Activated CD4-positive, alpha-beta memory T cell treated with anti-CD3 and anti-CD28 coated beads for 36 hours (primary cell): ENCODE measurements at places on chromosomes 1 and 21. TPM values are rescaled to one million over a fixed set of nuclear protein-coding genes. Genes with fewer than 3 reads are reported as not detected.

CHRNB2 gene
- not detected for total RNA-seq

JUN gene
- total RNA-seq: 13.2 TPM

TMEM82 gene
- not detected for total RNA-seq

ZP4 gene
- total RNA-seq: not detected

LCK gene
- total RNA-seq: 224 TPM

GRCh38 chr1:180271272-180272255, 41.5 kb downstream of the LHX4 start:
- H3K4me1 ChIP-seq: no peaks in the 10 kb centered on the region
- no peak overlapping the region for H3K4me3 ChIP-seq
- H3K27me3 ChIP-seq: no peaks in the 10 kb centered on the region
- peaks cover 11% of the 10 kb centered on the region for H3K36me3 ChIP-seq
- no peak for DNase-seq
- H3K27ac ChIP-seq: no peak overlapping the region

DNA sequence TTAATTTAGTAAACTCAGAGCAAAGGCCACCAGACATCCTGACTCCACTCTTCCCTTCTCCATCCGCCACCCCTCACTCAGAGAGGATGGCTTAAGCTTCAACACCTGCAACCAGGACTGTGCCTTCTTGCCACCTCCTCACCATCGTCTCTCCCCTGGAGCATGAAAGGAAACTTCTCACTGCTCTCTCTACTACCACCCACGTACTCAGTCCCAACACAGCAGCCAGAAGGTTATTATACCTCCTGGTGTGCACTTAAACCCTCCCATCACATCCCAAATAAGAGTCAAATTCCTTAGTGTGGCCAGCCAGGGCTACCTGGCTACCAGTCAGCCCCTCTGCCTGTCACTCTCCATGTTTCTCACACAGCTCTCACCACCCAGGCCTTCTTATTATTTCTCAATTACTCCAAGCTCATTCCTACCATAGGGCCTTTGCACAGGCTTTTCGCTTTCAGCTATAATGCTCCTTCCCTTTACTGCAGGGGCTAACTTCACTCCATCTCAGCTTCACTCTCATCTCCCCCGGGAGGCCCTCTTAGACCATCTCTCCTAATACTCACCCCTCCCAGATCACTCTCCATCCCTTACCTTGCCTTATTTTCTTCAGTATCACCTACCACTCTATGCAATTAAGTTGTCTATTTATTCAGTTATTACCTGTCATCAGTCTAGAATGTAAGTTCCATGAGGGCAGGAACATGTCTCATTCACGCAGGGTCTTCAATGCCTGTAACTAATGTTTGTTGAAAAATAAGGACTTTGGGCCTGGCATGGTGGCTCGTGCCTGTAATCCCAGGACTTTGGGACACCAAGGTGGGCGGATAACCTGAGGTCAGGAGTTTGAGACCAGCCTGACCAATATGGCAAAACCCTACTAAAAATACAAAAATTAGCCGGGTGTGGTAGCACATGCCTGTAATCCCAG, 137.5 kb downstream of the TOMM20 start:
- no peaks in the 10 kb centered on the region for H3K27me3 ChIP-seq
- no peaks in the 10 kb centered on the region for H3K36me3 ChIP-seq
- H3K4me1 ChIP-seq: peaks cover 57% of the 10 kb centered on the region
- peak overlapping the region; percentile 76 for H3K27ac ChIP-seq

GRCh38 chr1:109113590-109114341, at the start of gene ELAPOR1:
TSS of gene ELAPOR1 (plus strand) at chr1:109114115. CDS start at chr1:109114184, 69 bp downstream.
- no peaks in the 10 kb centered on the region for H3K36me3 ChIP-seq
- DNase-seq: peak; percentile 90
- peaks cover 37% of the 10 kb centered on the region for H3K4me1 ChIP-seq
- peak within 1 kb of the TSS; percentile 80 for H3K4me3 ChIP-seq
- H3K27ac ChIP-seq: peak within 1 kb of the TSS; percentile 64

GRCh38 chr1:113965703-113966412, 13.4 kb upstream of the OLFML3 start:
- peaks cover 1% of the 10 kb centered on the region for H3K4me1 ChIP-seq
- no peak overlapping the region for H3K27ac ChIP-seq

DNA sequence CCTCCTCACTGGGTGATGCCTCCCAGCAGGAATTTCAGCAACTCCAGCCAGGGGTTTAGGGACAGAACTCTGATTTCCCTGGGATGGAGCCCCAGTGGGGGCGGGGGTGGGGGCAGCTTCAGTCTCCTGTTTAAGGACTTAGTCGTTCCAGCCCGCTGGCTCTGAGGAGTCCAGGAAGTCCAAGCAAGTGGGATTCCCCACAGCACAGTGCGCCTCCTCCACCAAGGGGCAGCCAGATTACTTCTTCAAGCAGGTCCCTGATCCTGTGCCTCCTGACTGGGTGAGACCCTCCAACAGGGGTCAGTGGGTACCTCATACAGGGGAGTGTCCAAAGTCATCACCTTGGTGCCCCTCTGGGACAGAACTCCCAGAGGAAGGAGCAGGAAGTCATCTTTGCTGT, 1438.4 kb upstream of the B3GALT2 start:
- H3K27ac ChIP-seq: no peak overlapping the region
- no peaks in the 10 kb centered on the region for H3K27me3 ChIP-seq
- H3K36me3 ChIP-seq: no peaks in the 10 kb centered on the region
- H3K4me3 ChIP-seq: no peak overlapping the region
- no peak for DNase-seq

DNA sequence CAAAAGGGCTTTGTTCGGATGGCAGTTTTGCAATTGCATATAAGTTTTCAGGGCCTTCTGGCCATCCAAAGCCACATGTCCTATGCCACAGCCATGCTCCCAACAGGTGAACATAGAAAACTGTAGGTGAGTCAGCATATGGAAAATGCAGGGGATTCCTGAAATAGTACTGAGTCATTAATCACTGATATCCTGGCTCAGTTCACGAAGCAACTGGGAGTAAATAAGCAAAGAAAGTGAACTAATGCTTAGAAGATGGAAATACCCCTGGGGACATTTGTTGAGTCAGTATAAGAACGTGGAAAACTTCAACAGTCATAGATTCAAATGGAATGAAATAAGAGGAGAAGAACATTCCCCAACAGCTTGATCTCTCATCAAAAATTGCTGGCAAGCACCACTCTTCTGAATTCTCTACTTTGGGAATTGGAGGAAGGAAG, 148.9 kb upstream of the RUNX1 start:
- peaks cover 2% of the 10 kb centered on the region for H3K27me3 ChIP-seq
- H3K27ac ChIP-seq: no peak overlapping the region
- no peak overlapping the region for H3K4me3 ChIP-seq
- no peak for DNase-seq
- no peaks in the 10 kb centered on the region for H3K36me3 ChIP-seq

DNA sequence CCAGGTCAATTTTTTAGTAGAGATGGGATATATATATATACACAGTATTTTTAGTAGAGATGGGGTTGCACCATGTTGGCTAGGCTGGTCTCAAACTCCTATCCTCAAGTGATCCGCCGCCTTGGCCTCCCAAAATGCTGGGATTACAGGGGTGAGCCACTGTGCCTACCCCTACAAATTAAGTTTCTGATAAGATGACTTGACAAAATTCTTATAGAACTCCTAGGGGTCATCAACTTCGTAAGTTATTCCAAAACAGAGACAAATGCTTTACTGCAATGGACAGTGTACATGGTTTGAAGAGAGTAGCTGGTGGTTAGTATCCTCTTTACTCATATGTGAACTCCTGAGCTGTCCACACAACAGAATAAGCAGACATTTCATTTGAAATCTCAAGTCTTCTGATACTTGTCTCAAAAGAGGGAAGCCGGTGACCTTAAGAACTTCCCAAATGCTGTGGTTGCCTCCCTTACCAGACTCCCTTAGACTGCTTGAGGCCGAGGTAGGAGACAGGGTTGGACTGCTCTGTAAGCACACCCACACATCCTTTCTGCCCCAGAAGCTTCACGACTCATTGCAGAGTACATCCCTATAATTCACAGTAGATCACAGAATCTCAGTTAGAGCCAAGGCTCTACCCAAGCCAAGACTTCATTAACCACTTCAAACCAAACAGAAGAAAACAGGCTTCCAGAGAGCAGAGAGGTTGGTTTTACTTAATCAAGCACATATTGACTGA, 244.1 kb upstream of the IRF2BP2 start:
- DNase-seq: no peak
- H3K4me3 ChIP-seq: no peak overlapping the region
- peaks cover 33% of the 10 kb centered on the region for H3K4me1 ChIP-seq
- no peak overlapping the region for H3K27ac ChIP-seq
- no peaks in the 10 kb centered on the region for H3K36me3 ChIP-seq
- H3K27me3 ChIP-seq: no peaks in the 10 kb centered on the region

DNA sequence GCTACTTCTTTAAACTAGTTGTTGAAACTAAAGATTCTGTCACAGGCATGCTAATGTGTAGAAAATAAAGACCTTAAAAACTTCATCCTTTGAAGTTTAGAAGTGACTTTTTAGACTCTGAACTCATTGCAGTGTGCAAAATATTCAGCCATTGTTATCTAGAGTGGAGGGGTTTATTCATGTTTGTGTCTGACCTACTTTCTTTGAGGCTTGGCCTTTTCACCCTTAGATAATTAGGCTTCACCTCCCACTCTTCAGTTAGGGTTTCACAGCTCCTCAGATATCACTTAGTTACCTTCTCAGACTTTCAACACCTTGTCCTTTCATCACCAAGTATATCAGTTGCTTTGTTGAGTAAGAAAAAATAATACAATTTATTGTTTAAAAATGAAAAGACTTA, 75.9 kb downstream of the IVNS1ABP start:
- no peaks in the 10 kb centered on the region for H3K27me3 ChIP-seq
- H3K36me3 ChIP-seq: no peaks in the 10 kb centered on the region
- DNase-seq: no peak
- H3K4me1 ChIP-seq: peaks cover 32% of the 10 kb centered on the region

DNA sequence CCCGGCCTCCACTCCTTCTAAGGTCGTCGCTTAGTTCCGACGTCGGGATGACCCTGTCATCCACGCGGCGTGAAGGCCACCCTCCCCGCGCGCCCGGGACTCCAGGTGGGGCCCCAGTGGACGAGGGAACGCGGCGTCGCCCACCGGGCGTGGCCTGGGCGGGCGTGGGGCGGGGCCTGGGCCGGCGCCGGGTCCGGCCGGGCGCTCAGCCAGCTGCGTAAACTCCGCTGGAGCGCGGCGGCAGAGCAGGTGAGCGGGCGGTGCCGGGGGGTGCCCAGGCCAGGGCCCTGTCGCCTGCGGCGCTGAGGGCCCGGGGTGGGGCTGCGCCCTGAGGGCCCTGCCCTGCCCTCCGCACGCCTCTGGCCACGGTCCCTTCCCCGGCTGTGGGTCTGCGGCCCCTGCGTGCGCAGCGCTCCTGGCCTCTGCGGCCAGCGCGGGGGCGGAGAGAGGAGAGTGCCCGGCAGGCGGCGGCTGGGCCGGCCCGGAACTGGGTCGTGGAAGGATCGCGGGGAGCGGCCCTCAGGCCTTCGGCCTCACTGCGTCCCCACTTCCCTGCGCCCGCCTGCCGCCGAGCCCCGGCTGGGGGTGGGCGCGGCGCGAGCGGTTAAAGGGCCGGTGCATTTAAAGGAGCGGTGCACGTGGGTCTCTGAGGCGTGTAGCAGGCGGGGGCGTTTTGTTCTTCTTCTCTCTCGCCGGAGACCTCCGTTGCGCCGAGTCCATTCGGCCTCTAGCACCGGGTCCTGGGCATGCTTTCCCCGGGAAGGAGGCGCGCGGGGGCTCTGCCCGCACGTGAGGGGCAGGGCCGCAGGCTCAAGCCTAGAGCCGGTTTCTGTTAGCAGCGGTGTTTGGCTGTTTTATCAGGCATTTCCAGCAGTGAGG, at the start of gene PSEN2:
Gene PSEN2, plus strand, starts transcription at position 216 of the 879 bp plus-strand sequence. CDS start 11,292 bp downstream, outside the sequence.
- H3K27me3 ChIP-seq: peaks cover 23% of the 10 kb centered on the region
- peak; percentile 77 for DNase-seq
- no peaks in the 10 kb centered on the region for H3K36me3 ChIP-seq
- peaks cover 12% of the 10 kb centered on the region for H3K4me1 ChIP-seq
- H3K27ac ChIP-seq: no peak within 1 kb of the TSS
- H3K4me3 ChIP-seq: peak within 1 kb of the TSS; percentile 68

- H3K4me3 ChIP-seq: no peak overlapping the region
- no peaks in the 10 kb centered on the region for H3K27me3 ChIP-seq
- H3K27ac ChIP-seq: no peak overlapping the region
- peaks cover 26% of the 10 kb centered on the region for H3K36me3 ChIP-seq
- no peak for DNase-seq
These were observed 85.2 kb downstream of the KIF1B start for GRCh38 chr1:10295481-10296085.

GRCh38 chr1:170662561-170663403, 1.1 kb upstream of the PRRX1 start:
- no peaks in the 10 kb centered on the region for H3K36me3 ChIP-seq
- peaks cover 75% of the 10 kb centered on the region for H3K27me3 ChIP-seq
- DNase-seq: no peak

GRCh38 chr1:1074631-1075147, 583 bp upstream of the RNF223 start:
- H3K4me3 ChIP-seq: no peak overlapping the region
- no peak overlapping the region for H3K27ac ChIP-seq
- DNase-seq: no peak
- peaks cover 5% of the 10 kb centered on the region for H3K4me1 ChIP-seq
- H3K36me3 ChIP-seq: no peaks in the 10 kb centered on the region

DNA sequence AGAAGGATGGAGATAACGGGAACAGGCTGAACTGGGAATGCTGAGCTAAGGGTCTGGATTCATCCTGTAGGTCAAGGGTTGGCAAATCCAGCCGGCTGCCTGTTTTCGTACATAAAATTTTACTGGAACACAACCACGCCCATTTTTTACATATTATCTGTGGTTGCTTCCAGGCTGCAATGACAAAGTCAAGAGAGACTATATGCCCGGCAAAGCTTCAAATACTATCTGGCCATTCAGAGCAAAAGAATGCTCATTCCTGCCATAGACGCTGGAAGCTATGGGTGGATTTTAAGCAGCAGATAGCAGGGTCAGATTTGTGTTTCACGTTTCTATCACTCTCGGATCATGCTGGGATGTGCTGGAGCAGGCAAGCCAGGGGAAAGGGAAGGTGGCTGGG, 137.9 kb upstream of the EDN2 start:
- H3K4me1 ChIP-seq: peaks cover 45% of the 10 kb centered on the region
- no peaks in the 10 kb centered on the region for H3K27me3 ChIP-seq
- no peak for DNase-seq
- H3K36me3 ChIP-seq: peaks cover 33% of the 10 kb centered on the region
- no peak overlapping the region for H3K27ac ChIP-seq

DNA sequence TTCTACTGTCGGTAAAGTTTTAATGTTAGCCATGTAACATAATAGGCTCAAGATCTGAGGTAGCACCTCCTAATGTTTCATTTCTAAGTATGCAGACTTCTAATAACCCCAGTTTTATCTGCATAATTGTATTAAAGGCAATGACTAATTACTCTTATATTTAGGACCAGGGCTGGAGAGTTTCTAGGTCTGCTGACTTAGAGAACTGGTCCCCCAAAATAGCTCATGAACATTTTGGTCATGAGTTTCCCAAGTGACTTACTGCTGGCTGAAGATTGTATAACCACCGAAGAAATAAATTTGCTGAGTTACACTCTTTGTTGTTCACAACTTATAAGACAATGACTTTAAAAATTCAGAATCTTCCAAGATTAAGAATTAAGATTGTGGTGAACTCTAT, 197.8 kb upstream of the TNR start:
- no peaks in the 10 kb centered on the region for H3K4me1 ChIP-seq
- no peaks in the 10 kb centered on the region for H3K27me3 ChIP-seq
- H3K27ac ChIP-seq: no peak overlapping the region
- no peak for DNase-seq
